Smooth muscle cell of the umbilical artery (primary cell): ENCODE measurements at places on chromosomes 13 and 19. TPM values are rescaled to one million over a fixed set of nuclear protein-coding genes. Genes with fewer than 3 reads are reported as not detected.

Gene KLK7
- total RNA-seq, result not detected in 2 replicates

Gene CEBPA
- total RNA-seq, result 0.14 and 0.30 TPM in 2 replicates

Gene PAF1
- total RNA-seq, result 20.6 and 24.1 TPM in 2 replicates

Gene CYP2F1
- not detected in 2 replicates for total RNA-seq

Gene ANKLE1
- total RNA-seq, result 0.51 and 0.59 TPM in 2 replicates
